ENCODE measurements at places on chromosomes 13 and 19. TPM values are rescaled to one million over a fixed set of nuclear protein-coding genes. Genes with fewer than 3 reads are reported as not detected.

GRIN2D gene
- polyA plus RNA-seq, result 0.07 TPM

ZNF563 gene
- polyA plus RNA-seq, result 1.2 TPM

ZNF415 gene
- 5.1 TPM for polyA plus RNA-seq

FCGBP gene
- polyA plus RNA-seq, result 2.5 TPM

OR7E24 gene
- not detected for polyA plus RNA-seq

GDF15 gene
- polyA plus RNA-seq, result 107 TPM

PRTN3 gene
- 0.09 TPM for polyA plus RNA-seq

STOML3 gene
- not detected for polyA plus RNA-seq

PALM gene
- polyA plus RNA-seq, result 8.0 TPM

CHST8 gene
- 0.56 TPM for polyA plus RNA-seq

CYP2F1 gene
- polyA plus RNA-seq, result not detected

GCDH gene
- polyA plus RNA-seq, result 27.3 TPM

GSX1 gene
- not detected for polyA plus RNA-seq

KIR2DL4 gene
- not detected for polyA plus RNA-seq

ZNF726 gene
- 1.1 TPM for polyA plus RNA-seq

UBAC2 gene
- 45.2 TPM for polyA plus RNA-seq

TNFSF9 gene
- polyA plus RNA-seq, result 1.5 TPM

IFT88 gene
- 5.4 TPM for polyA plus RNA-seq

ATF5 gene
- polyA plus RNA-seq, result 37.0 TPM

MKNK2 gene
- polyA plus RNA-seq, result 175 TPM

MISP gene
- polyA plus RNA-seq, result 0.45 TPM

RYR1 gene
- polyA plus RNA-seq, result 6.2 TPM

LATS2 gene
- polyA plus RNA-seq, result 3.3 TPM

CTXN1 gene
- 1.3 TPM for polyA plus RNA-seq

ACP5 gene
- polyA plus RNA-seq, result 9.9 TPM

FUT1 gene
- polyA plus RNA-seq, result 3.5 TPM

CDC16 gene
- polyA plus RNA-seq, result 44.3 TPM

SIGLEC12 gene
- polyA plus RNA-seq, result 0.08 TPM

PROZ gene
- not detected for polyA plus RNA-seq

PBX4 gene
- 0.34 TPM for polyA plus RNA-seq

KLF2 gene
- polyA plus RNA-seq, result 16.4 TPM

IFNL1 gene
- polyA plus RNA-seq, result not detected

DIS3 gene
- 13.8 TPM for polyA plus RNA-seq

LGALS14 gene
- polyA plus RNA-seq, result not detected

CCNE1 gene
- polyA plus RNA-seq, result 1.0 TPM

MEIOSIN gene
- 0.01 TPM for polyA plus RNA-seq

PSG11 gene
- polyA plus RNA-seq, result not detected

DMKN gene
- 74.3 TPM for polyA plus RNA-seq

KRTDAP gene
- polyA plus RNA-seq, result 0.42 TPM

CCDC8 gene
- polyA plus RNA-seq, result 1.1 TPM

ZNF729 gene
- polyA plus RNA-seq, result not detected

TRAPPC5 gene
- 146 TPM for polyA plus RNA-seq

B3GNT8 gene
- polyA plus RNA-seq, result 1.6 TPM

GPR42 gene
- polyA plus RNA-seq, result not detected

PEAK3 gene
- 0.48 TPM for polyA plus RNA-seq

CLEC17A gene
- polyA plus RNA-seq, result not detected

CEBPA gene
- 335 TPM for polyA plus RNA-seq

KIR3DL2 gene
- not detected for polyA plus RNA-seq

Measured in adipose tissue (tissue), 3 donors.